ENCODE measurements at places on chromosomes 3 and 15.

DNA sequence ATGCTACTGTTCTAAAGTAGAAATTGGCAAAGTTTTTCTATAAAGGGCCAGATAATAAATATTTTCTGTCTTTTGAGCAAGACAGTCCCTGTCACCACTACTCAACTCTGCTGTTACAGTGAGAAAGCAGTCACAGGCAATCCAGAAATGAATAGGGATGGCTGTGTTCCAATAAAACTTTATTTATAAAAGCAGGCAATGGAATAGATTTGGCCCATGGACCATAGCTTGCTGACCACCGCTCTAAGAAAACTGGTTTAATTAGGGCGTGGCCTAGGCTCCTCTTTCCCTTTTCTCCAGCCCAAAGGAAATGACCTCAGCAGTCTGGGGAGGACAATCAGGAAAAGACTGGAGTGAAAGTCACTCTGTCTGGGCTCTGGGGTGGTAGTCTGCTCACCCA lies 183.8 kb downstream of the MEGF11 start:
- no peak for DNase-seq

DNA sequence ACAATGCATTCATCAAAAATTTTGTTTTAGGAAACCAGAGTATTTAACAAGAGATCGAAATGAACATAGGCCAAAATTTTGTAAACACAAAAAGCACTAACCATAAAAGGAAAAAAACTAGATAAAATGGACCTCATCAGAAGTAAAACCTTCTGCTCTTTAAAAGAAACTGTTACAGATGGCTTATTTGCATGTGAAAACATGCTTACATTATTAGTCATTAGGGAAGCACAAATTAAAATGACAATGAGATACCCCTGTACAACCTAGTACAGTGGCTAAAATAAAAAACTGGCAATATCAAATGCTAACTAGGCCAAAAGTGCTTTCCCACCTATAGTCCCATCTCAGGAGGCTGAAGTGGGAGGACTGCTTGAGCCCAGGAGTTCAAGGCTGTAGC lies 19.3 kb downstream of the UBR1 start:
- peak; percentile 38 for DNase-seq

GRCh38 chr3:12590096-12590495 lies 33.2 kb downstream of the MKRN2 start:
- DNase-seq, result no peak

GRCh38 chr3:81033684-81034083 lies 727.8 kb downstream of the GBE1 start:
- DNase-seq, result no peak

GRCh38 chr3:141498598-141499223 lies 11.9 kb downstream of the RASA2 start:
- no peak for DNase-seq

- no peak for DNase-seq
Observed at GRCh38 chr15:38074029-38074428, 139.6 kb downstream of the TMCO5A start.

GRCh38 chr3:150605998-150606641 lies 3.0 kb downstream of the SELENOT start:
- DNase-seq, result no peak

DNA sequence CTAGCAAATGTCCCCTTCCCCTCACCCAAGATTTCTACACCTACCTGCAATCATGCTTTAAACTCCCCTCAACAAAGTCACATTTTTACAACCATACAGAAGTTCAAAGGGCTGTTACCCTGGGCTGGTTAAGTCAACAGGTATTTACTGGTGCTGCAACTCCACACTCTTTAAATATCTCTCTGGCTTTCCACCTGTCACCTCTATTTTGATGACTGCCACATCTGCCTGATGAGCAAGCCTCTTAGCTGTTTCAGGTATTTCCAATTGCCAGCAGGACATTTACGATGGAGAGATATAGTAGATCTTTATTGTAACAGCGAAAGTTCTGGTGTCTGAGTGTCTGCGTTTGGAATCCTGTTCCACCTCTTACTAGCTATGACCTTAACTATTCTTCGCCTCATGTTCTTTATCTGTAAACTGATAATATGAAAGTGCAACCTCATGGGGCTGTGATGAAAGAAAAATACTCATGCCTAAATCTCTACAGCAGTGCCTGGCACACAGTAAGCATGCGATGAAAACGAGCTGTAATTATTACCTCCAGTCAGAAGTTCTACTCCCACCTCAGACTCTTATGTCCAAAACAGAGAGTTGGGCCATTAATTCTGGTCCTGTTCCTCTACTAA lies 44.2 kb upstream of the TPM1 start:
- no peak for DNase-seq

DNA sequence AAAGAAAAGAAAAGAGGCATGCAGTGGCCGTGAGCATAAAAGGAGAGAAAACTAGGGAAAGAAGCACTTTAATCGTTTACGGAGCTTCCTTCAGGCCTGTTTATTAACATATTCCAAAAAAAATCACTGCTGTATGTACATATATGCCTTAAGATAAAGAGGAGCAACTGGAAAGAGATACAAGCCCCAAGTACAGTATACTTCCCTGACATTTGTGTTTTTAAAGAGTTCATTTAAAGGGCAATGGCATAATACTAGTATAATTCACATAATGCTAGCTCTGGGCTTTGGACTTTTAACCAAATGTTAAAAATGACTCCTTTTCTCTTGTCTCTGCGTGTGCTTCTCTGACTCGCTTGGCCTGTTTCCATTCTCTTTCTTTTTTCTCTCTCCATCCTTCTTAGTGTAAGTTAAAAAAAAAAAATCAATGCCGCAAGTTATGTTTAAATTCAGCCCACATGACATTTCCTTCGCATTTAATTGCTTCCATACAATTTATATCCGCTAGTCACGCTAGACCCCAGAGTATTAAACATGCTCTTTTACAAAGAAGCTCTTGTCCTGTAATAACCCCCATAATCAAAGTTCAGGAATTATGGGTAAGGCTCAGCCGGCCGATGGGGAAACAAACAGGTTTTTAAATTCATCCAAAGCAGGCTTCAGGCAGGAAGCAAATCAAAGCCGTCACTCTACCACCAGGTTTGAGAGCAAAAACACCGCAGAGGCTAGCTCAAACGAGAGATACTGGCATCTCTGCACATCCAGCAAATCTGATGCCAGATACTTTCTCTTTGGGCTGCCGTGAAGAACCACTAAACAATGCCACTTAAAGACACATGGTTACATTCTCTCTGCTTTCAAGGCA lies 19.4 kb downstream of the WWTR1 start:
- DNase-seq, result peak; percentile 92

DNA sequence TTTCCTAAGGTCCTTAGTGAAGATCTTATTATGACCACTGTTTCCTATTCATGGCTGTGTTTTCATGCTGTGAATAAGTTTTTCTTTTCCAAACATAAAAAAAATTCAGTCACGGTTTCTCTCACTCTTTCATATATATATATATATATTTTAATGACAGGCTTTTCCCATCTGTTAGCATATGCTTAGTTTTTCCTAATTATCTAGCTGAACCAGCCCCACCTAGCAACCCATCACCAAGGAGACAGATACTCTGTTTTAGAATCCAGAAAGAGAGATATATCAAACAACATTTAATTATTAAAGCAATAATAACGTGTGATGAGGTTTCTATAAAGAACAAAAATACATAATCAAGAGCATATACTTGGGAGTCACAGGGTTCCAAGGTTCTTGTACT lies 58.3 kb downstream of the TMCC1 start:
- DNase-seq, result no peak

DNA sequence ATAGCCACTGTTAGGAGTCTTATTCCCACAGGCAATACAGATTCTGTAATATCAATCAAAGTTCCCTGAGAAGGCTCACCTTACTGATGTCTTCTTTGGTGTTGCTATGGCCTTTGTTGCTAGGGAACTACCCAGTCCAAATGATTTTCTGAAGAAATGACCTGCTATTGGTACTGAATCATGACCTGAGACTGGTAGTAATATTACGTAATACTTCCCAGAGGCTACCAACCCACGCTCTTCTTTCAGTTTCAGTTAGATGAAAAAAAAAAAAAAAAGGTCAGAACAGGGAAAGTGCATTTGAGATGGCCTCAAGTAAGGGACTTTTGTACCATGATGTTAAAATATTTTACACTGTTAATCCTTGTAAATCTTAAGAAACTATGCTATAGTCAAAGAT lies 1092.5 kb upstream of the EPHA6 start:
- no peak for DNase-seq

DNA sequence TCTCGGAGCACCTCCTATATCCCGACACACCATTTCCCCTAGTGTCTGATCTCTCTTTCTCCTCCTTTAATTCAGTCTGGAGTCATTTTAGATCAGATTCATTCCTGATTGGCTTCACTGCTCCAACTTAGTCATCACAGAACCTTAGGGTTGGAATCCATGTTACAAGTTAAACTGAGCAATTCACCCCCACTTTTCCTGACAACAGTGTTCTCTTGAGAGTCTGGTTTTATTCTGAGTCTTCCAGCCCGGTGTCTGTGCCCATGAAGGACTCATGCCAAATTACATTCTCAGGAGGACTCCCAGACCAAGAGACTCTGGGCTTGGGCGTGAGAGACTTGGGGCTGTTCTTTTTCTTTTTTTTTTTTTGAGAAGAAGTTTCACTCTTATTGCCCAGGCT lies 57.5 kb downstream of the LPP start:
- DNase-seq, result peak; percentile 92

DNA sequence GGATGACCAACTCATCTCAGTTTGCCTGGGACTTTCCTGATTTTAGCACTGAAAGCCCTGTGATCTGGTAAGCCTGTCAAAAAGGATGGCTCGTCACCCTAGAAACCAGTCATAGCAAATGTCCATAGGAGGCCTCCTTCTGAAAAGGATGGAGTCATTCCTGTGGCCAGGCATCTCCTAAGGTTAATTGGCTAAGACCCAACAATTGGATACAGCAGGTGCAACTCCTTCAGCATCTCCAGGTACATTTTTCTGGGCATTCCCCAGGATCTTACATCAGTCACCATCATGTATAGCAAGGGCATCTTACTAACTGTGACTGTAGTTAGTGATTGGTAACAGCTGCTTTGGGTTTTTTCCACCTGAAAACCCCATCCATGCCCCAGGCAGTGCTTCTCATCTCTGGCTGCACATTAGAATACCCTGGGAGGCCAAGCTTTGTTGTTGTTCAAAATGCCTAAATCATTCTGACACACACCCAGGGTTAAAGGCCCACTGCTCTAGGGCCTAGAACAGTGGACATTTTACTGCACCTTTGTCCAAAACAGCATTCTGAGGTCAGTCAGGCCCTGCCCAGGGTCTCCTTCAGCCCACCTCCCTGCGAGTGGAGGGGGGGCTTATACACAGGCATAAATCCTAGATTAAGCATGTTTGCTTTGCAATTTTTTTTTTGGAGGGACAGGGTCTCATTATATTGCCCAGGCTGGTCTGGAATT lies 28.3 kb upstream of the GALNT15 start:
- DNase-seq, result no peak

GRCh38 chr3:184460276-184460675 lies 80.4 kb downstream of the CHRD start:
- no peak for DNase-seq

DNA sequence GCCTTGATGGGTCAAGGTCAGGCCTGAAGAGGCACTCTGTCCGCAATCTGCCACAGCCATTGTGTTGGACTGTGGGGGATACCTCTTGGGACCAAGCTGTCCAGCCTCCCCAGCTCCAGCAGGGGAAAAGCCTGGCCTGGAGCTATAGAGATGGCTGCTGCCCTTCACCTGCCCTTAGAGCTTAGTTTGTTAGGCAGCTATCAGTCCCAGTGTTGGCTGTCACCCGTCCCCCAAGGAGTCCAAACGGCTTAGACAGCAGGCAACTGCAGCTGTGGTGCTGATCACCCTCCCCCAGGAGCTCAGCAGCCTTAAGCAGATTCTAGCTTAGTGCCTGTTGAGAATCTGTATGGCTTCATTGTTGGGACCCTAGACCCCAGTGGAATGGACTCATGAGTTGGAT lies 180.3 kb downstream of the MYRIP start:
- DNase-seq, result no peak

DNA sequence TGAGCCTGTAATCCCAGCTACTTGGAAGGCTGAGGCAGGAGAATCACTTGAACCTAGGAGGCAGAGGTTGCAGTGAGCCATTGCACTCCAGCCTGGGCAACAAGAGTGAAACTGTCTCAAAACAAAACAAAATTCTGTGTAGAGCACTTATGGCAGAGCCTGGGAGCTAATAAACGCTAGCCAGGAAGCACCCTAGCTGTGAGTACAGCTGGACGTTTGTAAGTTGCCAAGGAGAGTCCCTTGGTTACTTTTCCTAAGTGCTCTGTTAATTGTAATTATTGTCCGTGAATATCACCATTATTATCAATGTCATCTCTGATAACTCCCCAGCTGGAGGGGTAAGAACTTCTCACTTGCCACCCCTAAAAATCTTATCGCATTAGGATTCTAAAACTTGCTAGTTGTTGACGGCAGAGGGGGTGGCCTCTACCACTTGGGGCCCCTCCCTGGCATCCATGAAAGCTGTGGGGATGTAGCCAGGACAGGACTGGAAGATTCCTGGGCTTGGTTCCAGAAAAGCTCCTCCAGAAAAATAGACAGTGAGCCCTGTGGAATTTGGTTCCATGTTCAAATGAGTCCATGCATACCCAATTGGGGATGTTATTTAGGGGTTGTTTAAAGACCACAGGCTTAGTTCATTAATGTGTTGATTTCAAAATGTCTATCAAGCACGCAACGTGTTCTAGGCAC lies 9.9 kb upstream of the KLHL25 start:
- DNase-seq, result no peak

DNA sequence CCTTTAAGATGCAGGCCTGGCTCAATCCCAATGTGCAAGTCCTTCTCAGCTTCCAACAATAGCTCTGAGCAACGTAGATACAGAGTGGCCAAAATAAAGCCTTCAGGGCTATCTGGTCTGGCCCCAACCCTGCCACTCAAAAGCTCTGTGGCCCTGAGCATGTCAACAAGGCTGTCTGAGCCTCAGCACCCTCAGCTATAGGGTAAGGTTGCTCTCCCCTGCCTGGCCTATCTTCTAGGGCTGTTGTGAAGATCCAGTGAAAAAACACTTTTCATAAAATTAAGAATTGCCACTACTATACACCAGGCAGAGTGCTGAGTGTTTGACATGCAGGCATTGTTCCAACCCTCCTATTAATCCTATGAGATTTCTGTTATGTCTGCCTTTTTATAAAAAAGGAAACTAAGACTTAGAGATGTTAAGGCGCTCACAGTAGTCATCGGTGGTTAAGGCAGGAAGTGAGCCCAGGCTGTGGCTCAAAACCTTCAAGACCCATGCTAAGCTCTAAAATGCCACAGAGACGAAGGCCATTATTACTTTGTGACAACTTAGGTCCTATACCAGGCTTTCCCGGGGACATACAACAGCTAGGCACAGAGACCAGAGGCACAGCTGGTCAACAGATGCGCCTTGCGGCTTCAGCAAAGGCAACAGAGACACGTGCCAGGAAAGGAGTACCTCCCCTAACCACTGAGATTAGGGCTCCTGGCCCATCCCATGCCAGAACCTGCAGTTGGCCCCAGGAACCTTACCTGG lies 5.1 kb downstream of the POLG start:
- DNase-seq, result no peak
